ENCODE measurements at places on chromosomes 13 and 19. TPM values are rescaled to one million over a fixed set of nuclear protein-coding genes. Genes with fewer than 3 reads are reported as not detected.

- no peak overlapping the region for H3K27ac ChIP-seq
- H3K4me1 ChIP-seq, result peaks cover 2% of the 10 kb centered on the region
- H3K36me3 ChIP-seq, result no peaks in the 10 kb centered on the region
Measured at GRCh38 chr19:47390533-47391488, 28.5 kb downstream of the MEIS3 start.

The RASGRP4 gene
- 0.31 TPM for total RNA-seq

DNA sequence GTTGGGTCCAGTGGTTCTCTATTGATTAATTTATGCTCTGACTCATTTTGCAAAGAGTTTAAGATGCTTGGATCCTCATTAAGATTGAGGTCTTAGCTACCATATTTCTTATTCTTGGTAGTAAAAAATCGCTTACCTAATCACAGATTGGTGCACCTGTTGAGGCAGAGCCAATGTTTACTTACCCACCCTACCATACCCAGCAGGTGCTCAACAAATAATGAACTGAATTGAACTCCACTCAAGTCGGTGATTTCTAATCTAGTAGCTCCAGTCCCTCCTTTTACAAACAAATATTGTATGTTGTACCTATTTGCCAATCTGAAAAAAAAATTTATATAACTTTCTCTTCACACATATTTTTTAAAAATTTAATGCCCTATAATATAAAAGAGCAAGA lies 361.0 kb downstream of the FGF14 start:
- H3K4me1 ChIP-seq, result no peaks in the 10 kb centered on the region
- DNase-seq, result no peak
- no peaks in the 10 kb centered on the region for H3K36me3 ChIP-seq
- H3K27me3 ChIP-seq, result no peaks in the 10 kb centered on the region

- no peak for DNase-seq
- no peak overlapping the region for H3K27ac ChIP-seq
- no peak overlapping the region for H3K4me3 ChIP-seq
- H3K36me3 ChIP-seq, result peaks cover 31% of the 10 kb centered on the region
- no peaks in the 10 kb centered on the region for H3K4me1 ChIP-seq
Measured at GRCh38 chr19:12596485-12596884, 14.1 kb downstream of the ZNF490 start.

DNA sequence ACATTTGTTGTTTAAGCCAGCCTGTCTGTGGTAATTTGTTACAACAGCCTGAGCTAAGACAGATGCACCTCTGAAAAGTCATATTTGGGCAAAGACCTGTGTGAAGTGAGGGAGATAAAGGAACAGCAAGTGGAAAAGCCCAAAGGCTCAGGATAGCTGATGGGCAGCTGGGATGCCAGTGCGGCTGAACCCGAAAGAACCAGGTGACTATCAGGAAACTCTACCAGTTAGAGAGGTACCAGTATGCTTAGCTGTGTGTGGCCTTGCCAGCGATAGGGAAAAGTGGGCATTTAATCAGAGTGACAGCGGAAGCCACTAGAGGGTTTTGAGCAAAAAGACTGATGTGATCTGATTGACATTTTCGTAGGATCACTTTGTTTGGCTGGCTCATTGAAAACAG lies 764.8 kb upstream of the GPC6 start:
- DNase-seq, result no peak
- H3K27ac ChIP-seq, result no peak overlapping the region
- H3K36me3 ChIP-seq, result no peaks in the 10 kb centered on the region
- no peaks in the 10 kb centered on the region for H3K4me1 ChIP-seq

DNA sequence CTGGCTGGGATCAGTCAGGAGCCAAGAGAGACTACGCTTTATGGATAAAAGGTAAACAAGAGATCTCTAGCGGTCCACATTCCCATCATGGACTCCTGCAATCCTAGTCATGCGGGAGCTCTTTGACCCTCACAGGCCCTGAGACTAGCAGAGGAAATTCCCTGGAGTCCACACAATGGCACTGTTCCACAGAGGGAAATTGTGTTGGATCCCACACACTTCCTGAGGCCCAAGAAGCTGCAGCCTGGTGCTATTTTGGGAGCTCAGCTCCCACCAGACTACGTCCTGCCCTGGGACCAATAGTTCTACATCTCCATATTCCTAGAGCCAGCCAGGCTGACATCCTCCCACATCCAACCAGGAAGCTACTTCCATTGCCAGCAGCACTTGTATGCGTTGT lies 2358.4 kb downstream of the PCDH9 start:
- no peak for DNase-seq
- no peak overlapping the region for H3K27ac ChIP-seq
- H3K4me1 ChIP-seq, result no peaks in the 10 kb centered on the region

The AMH gene
- total RNA-seq, result 9.7 TPM

DNA sequence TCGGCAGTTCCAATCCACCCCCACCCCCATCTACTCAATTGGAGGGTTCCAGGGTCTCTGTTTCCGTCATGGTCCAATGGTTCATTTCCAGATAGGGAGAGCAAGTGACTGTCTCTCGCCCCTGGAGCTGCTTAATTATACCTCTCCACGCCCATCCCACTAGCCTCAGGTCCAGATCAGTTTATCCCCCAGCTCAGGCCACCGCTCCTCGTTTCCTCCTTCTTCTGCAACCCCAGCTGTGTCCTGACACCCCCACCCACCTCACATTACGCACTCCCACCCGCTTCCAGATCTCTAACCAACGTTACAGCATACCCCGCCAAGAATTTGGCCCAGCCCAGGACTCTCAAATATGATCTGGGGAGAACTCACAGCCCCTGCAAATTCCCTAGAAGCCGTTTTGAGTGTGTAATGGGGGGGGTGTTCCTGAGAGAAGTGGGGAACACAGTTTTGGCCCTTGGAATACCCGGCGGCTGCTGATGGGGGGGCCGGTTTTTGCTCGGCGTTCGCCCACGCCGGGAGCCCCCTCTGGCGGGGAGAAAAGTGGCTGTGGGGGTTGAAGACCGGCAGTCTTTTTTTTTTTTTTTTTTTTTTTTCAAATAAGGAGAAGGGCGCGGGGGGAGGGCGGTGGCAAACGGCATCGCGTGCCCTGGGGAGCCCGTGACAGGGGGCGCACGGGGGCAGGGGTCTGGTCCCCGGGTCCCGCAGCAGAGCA lies 1.7 kb upstream of the PDE4A start:
- H3K36me3 ChIP-seq, result peaks cover 5% of the 10 kb centered on the region
- peaks cover 15% of the 10 kb centered on the region for H3K27me3 ChIP-seq
- DNase-seq, result peak; percentile 64
- peaks cover 53% of the 10 kb centered on the region for H3K4me1 ChIP-seq
- peak overlapping the region; percentile 83 for H3K4me3 ChIP-seq
- peak overlapping the region; percentile 18 for H3K27ac ChIP-seq

All from activated naive CD8-positive, alpha-beta T cell treated with anti-CD3 and anti-CD28 coated beads, Interleukin-2, amount 10 ng/mL, durations not matched to agents 7 days and 5 days (primary cell).